Liver (tissue), 10 donors: ENCODE measurements at places on chromosomes 2 and 18. TPM values are rescaled to one million over a fixed set of nuclear protein-coding genes. Genes with fewer than 3 reads are reported as not detected.

GRCh38 chr2:144595686-144596072 is 75.8 kb upstream of the ZEB2 start:
- no peaks in the 10 kb centered on the region for H3K4me1 ChIP-seq
- H3K27me3 ChIP-seq = no peaks in the 10 kb centered on the region
- DNase-seq = no peak
- H3K36me3 ChIP-seq = no peaks in the 10 kb centered on the region
- no peak overlapping the region for H3K27ac ChIP-seq
- no peak overlapping the region for H3K4me3 ChIP-seq

DNA sequence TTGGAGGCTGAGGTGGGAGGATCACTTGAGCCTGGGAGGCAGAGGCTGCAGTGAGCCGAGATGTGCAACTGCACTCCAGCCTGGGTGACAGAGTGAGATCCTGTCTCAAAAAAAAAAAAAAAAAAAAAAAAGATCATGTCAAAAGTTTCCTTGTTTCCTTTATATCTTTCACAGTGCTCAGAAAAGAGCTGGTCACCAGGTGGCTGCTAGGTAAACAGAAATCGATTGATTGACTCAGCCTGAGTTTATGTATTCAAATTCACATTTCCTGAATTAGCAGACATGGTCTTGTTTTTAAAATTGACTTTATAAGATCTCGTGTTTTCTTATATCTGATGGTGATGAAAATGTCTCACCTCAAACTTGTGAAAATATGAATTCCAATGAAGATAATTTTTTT is 261.8 kb upstream of the FANCL start:
- H3K4me1 ChIP-seq = no peaks in the 10 kb centered on the region
- no peak overlapping the region for H3K27ac ChIP-seq
- no peaks in the 10 kb centered on the region for H3K27me3 ChIP-seq

DNA sequence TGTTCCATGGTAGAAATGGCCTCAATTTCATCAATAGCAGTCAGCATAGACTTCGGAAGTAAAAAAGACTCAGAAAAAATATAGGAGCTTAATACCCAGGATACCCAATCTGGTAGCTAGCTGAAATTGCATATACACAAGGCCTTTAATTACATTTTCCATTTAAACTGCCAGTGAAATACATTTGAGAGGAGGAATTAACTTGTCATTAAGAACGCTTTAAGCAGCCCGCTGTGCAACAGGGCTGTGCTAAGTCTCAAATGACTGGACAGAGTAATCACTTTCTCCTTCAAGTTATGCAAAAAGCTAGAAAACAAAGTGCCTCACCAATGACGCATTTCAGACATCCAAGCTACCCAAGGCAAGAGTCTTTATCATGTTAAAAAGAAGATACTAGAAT is 558.8 kb downstream of the MBD2 start:
- no peak overlapping the region for H3K27ac ChIP-seq
- no peaks in the 10 kb centered on the region for H3K27me3 ChIP-seq
- no peaks in the 10 kb centered on the region for H3K36me3 ChIP-seq
- H3K4me3 ChIP-seq = no peak overlapping the region
- H3K4me1 ChIP-seq = no peaks in the 10 kb centered on the region

Gene SCYGR4
- not detected for total RNA-seq

Gene PROKR1
- 0.05 TPM for total RNA-seq

- no peak overlapping the region for H3K4me3 ChIP-seq
- peaks cover 44% of the 10 kb centered on the region for H3K36me3 ChIP-seq
- no peak overlapping the region for H3K27ac ChIP-seq
- no peaks in the 10 kb centered on the region for H3K27me3 ChIP-seq
- H3K4me1 ChIP-seq = no peaks in the 10 kb centered on the region
- no peak for DNase-seq
Measured at GRCh38 chr2:233449921-233450863, 95.9 kb downstream of the DGKD start.

Gene GMPPA
- total RNA-seq = 59.4 TPM
